Left hindlimb (tissue), 1 donor: ENCODE measurements at places on chromosomes 7 and 10.

GRCh38 chr7:80940539-80941207 is 21.8 kb upstream of the SEMA3C start:
- no peak for DNase-seq

DNA sequence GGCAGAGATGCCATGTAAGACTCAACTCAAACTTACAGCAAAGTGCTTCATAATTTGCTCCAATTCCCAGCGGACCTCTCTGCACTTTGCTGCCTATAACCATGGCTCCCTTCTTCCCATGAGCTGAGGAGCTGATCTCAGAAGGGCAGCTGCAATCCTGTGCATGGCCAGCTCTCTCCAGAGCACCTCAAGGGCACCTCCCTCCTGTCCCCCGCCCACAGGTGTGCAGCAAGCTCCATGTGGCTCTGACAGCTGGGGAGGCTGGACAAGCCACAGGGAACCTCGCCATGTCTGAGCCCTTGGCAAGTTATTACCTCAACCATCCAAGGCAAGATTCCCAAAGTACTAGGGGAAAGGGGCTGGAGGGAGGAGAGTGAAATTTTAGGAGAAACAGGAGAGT is 61.1 kb upstream of the DDC start:
- DNase-seq, result no peak

DNA sequence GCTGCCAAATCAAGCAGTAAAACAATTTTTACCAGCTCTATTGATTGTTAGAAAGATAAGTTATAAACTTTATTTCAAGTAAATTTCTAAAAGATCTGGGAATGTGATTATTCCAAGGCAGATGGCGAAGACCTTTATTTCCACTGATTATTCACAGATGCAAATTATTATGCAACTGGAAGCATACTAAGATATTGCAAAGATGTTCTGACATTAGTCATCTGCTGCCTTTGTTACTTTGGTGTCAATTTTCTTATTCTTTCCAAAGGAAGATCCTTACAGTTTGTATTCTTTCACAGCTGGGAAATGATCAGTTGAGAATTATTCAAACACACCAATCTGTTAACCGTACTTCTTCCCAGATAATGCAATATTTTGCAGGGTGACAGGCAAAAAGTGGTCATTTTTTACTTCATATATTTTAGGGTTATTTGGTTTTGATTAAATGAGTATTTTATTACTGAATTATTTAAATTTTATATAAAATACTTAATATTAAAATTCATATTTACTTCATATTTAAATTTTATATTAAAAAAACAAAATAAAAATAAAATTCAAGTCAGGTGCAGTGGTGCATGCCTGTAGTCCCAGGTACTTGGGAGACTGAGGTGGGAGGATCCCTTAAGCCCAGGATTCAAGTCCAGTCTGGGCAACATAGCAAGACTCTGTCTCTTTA is 171.3 kb downstream of the FZD1 start:
- DNase-seq, result no peak

DNA sequence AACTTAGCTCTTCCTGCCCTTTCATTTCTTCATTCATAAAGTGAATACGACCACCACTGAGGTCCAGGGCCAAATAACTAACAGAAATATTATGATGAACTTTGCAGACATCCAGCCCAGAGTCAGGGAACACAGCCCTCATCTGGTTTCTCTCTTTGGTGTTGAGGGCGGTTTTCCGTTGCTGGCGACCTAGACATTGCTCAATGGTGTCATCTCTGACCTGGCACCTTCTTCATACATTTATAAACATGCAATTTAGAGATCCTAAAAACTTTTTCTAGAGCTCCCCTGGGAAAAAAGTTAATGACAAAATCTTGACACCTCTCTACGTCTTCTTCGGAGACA is 324 bp upstream of the TET1 start:
- no peak for DNase-seq

- no peak for DNase-seq
Measured at GRCh38 chr7:47581438-47581803, 490 bp downstream of the TNS3 start.

DNA sequence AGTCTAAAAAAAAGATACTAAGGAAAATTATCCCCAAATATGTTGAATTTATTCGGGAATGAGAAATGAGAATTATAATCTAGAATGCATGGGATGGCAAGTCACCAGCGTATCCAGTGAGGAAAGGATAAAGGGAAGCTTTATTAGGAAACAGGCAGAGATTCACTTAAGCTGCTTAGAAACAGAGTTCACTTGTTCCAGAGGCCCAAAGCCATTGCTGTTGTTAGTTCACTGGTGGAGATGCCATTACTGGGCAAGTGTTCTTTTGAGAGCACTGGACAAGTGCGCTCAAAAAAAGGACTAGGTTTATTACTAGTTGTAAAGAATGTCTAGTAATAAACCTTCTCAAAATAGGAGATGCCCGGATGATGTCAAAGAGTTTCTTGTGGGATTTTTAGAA is 51.2 kb downstream of the MICU1 start:
- no peak for DNase-seq

GRCh38 chr10:69089638-69090599 is 2.0 kb downstream of the SRGN start:
- DNase-seq, result no peak

DNA sequence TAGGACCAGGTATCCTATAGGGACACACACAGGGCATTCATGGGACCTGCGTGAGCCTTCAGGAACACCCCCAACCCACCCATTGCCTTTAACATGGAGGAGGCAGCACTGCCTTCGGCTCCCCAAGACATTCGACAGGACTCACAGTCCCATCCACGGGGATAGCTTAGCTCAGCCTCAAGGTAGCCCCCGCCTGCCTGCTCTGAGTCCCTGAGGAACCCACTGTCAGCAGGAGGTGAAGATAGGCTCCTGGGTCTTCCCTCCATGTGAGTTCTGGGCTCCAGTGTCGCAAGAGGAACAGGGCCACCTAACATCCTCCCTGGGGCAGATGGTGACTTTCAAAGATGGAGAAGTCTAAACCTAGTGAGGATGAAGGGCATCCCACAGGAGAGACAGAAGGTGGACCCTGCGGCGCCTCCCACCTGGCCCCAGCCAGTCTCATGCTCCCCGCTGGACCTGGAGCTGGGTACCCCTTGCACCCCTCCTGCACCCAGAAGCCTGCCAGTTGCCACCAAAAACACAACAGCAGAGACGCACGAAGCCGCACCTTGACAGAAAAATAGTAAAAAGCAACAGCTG is 4.9 kb upstream of the ADIRF start:
- DNase-seq, result no peak

DNA sequence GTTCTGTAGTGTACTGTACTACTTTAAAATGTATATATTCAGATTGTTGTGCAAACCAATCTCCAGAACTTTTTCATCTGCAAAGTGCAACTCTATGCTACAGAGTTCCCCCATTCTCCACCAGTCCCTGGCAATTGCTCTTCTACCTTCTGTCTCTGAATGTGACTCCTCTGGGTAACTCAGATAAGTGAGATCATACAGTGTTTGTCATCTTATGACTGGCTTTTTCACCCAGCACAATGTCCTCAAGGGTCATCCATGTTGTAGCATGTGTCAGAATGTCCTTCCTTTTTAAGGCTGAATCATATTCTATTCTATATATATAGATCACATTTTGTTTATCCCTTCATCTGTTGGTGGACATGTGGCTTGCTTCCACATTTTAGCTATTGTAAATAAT is 10.8 kb downstream of the SLIT1 start:
- no peak for DNase-seq

DNA sequence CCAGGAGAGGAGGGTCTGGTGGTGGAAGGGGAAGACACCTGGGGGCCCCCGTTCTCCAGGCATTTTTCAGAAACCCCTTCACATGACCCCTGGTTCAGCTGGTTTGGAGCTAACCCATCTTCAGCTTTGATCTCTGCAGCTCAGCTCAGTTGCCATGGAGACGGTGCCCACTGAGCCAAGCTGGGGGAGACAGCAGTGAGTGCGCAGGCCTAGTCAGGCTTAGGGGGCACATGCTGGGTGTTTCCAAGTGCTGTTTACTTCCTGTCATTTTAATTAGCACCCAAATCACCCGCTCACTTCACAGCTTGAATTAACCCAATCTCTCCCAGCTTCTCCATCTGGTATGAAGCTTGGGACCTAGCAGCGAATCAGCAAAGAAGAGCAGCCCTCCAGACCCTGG is 9.0 kb downstream of the SPOCK2 start:
- no peak for DNase-seq

DNA sequence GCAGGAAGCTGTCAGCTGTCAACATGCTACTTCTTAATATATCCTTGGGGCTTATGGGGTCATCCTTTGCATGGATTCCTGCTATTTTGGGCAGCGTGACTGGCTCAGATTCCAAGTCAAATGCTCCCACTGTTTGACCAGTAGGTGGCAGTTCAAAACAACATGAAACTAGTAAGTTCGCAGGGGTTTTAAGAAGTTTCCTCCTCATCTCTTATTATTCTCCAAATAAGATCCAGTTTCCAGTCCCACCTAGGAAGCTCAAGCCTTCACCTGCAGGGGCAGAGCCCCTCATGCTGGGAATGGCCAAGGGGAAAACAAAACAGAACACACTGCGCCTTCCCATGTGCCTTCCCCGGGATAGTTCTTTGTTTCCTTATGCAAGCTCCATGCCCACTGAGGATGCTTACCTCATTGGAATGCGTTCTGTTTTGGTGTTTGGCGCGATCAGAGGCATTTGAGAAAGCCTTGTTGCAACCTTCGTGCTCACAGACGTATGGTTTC is 259.8 kb downstream of the GLI3 start:
- no peak for DNase-seq

DNA sequence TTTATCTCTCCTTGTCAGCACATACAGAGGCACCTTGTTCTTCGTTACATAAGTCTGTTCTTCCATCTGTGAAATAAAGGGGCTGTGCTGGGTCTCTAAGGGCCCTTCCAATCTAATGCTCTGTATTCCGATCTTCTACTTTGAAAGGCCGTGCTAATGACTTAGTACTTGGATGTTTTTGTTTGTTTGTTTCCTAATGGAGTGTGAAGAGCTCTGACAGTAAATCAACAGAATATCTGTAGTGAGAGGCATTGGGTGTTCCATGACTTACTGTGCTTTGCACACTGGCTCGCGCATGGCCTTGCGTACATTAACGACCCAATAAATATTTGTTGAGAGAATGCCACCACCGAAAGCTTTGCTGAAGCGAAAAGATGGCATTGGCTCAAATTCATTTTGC is 162.1 kb downstream of the CHN2 start:
- no peak for DNase-seq

DNA sequence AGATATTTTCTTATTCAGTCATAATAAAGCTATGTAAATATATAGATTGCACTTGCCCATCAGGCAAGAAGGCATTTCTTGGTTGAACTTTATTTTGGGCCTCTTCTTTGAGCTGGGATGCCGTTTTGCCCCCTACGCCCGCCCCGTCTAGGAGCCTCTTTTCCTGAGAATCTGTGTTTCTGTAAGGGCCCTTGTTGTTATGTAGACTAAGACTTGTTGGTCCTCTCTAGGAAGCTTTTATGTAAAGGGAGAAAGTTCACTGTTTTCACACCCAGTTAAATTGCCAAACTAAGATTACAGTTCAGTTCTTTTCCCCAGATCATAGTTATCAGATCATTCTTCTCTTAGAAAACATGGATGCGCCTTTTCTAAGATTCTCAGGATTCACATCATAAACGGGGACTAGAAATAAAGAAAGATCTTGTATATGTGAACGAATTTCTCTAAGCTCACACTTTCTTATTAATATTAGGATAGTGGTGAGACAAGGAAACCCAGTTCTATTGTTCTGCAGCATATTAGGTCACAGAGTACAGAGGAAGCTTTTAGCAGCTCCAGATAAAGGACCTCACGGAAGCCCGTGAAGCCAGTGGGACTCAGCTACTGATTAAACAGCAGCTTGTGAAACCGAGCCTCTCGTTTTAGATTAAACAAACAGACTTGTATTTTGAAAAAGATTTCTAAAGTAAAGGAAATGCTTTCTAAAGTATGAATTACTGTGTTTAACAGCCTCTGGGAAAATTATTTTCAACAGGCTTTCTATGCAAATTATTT is 3.8 kb downstream of the LMTK2 start:
- no peak for DNase-seq

GRCh38 chr7:17674166-17674942 is 265.9 kb downstream of the SNX13 start:
- DNase-seq, result no peak

DNA sequence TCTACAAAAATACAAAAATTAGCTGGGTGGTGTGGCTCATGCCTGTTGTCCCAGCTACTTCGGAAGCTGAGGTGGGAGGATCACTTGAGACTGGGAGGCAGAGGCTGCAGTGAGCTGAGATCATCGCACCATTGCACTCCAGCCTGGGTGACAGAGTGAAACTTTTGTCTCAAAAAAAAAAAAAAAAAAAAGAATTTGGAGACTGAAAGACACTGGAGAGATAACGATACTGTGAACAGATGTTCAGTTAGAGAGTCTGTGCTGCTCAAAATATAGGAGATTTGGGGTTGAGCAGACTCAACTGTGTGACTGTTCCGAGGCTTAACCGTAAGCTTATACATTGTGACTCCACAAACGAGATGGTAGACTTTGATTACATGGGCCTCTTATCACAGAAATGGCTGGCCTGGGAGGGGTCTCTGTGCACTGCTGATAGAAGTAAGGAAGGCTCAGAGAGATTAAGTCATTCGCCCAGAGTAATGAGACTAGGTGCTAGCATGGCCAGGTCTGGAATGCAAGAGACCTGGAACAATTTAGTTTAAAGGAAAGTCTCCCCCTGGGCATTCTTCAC is 19.4 kb downstream of the WBP1L start:
- no peak for DNase-seq

DNA sequence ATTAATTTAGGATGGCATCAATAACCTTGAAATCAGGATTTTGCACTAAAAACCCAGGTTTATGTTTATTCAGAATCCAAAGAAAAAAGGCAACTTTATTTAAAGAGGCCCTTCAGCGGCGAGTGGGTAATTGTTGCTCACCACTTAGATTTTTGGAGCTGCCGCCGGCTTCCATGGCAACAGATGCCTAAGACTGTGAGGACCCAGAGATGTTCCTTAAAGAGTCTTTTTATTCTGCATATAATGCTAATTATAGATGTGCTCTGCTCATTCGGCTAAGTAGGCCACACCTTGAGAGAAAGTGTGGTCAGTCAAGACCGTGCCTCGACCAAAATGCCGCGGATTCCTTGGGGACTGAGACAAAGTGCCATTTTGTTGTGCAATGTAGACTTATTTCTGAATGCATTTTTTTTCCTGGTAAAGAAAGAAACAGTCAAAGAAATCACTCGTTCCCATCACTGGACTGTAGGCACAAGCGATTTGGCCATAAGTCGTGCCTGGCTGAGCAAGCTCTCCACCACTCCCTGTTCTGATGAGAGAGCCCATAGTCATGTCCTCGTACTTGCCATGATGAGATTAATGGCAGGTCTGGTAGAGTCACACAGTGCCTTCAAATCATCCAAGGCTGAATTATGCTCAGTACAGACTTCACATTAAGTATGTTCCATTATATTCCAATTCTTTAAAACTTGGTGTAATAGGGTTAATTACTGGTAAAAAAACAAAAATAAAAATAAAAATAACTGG is 21.4 kb upstream of the MGMT start:
- no peak for DNase-seq

GRCh38 chr10:98403812-98404504 is 11.0 kb downstream of the PYROXD2 start:
- no peak for DNase-seq

- no peak for DNase-seq
Measured at GRCh38 chr10:15182540-15183207, 14.2 kb upstream of the NMT2 start.

GRCh38 chr10:129728905-129729795 is 234.9 kb downstream of the EBF3 start:
- no peak for DNase-seq
